ENCODE measurements at places on chromosomes 2 and 18. TPM values are rescaled to one million over a fixed set of nuclear protein-coding genes. Genes with fewer than 3 reads are reported as not detected.

GRCh38 chr2:207166039-207166348 is 246 bp upstream of the KLF7 start:
- H3K36me3 ChIP-seq, result no peaks in the 10 kb centered on the region
- H3K4me1 ChIP-seq, result peaks cover 5% of the 10 kb centered on the region
- peak overlapping the region; percentile 98 for H3K4me3 ChIP-seq
- no peaks in the 10 kb centered on the region for H3K27me3 ChIP-seq
- no peak for DNase-seq

Gene LOXHD1
- not detected for total RNA-seq

Gene DES
- total RNA-seq, result 69.3 TPM

GRCh38 chr2:71710367-71711132 is 257.2 kb downstream of the DYSF start:
- peaks cover 16% of the 10 kb centered on the region for H3K4me1 ChIP-seq
- H3K27me3 ChIP-seq, result peaks cover 20% of the 10 kb centered on the region
- no peaks in the 10 kb centered on the region for H3K36me3 ChIP-seq
- H3K27ac ChIP-seq, result no peak overlapping the region
- no peak for DNase-seq

DNA sequence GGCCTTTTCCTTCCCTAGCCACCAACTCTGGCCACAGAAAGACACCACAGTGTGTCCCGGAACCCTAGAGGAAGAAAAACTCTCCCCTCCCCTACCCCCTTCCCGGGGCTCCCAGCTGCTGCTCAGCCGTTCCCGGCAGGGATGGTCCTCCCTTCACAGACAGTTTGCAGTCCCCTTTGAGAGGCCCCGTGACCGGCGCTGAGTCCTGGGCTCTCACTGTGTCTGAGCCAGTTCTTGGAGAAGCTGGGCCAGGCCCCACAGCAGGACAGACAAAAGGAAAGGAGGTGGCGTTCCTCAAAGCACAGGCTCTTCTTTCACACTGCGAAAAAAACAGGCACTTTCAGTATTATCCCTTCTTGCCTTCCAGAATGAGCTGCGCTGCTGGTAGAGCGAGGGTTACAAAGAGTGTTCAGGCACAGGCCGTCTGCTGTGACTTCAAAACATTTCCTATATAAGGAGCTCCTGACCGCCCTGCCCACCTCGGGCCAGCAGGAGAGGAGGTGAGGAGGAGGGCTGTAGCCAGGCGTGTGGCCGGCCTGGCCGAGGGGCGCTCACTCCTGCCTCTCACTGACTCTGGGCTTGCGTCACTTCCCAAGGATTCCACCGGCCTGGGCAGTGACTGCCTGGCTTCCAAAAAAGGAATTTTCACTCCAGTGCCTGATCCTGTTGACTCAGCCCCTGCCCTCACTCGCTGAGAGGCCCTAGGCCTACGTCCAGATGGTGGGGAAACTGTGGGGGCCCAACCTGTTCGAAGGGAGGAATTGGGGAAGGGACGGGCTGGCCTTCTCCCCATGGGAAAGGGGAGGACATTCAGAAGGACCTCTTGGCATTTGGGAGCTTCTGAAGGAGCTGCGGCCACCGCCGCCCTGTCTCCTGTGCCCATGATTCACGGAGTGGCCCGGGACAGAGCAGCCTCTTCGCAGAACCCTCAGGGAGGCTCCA is 24.9 kb downstream of the CIDEA start:
- peaks cover 24% of the 10 kb centered on the region for H3K4me1 ChIP-seq
- H3K27me3 ChIP-seq, result no peaks in the 10 kb centered on the region
- peak overlapping the region; percentile 99 for H3K27ac ChIP-seq
- H3K36me3 ChIP-seq, result no peaks in the 10 kb centered on the region
- DNase-seq, result peak; percentile 97
- peak overlapping the region; percentile 36 for H3K4me3 ChIP-seq

DNA sequence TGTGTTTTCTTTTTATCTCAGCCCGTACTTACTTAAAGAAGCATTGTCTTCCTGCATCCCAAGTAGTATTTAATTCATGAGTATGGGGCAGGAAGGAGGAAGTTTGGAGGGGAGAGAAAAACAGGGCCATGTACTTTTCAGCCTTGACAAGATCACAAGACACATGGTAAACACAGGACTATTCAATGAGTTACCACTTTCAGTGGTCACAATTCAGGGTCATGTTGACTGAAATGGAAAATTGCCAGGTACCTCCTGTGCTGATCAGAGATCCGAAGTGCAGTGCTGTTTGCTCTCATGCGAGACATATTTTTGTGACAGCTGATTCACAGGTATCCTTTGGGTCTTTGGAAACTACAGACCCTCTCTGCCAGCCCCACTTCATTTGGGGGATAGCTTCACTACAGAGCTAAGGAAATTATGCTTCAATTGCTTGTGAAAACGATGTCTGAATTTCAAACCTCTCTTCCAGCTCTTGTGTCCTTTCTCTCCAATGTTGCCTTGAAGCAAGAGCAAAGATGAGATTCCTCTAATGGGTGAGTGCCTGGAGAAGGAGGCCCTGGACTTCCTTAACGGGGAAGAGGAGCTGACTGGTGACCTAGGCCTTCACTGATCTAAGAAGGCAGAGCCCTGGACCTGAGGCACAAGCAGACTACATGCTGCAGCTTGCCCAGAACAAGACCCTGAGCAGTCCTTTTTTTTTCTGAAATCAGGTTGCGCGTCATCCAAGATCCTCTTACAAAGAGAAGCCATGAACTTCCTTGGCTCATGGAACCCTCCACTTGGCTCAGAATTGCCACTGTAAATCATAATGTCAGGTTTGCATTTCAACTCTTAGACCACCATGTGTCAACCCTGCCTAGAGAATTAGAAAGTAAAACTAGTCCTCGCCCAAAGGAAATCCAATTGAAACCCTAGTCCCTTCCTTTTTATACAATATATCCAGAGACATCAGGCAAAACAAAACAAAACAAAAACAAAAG is 44.1 kb downstream of the EVA1A start:
- peaks cover 7% of the 10 kb centered on the region for H3K36me3 ChIP-seq
- H3K27me3 ChIP-seq, result no peaks in the 10 kb centered on the region
- no peak overlapping the region for H3K4me3 ChIP-seq
- DNase-seq, result peak; percentile 2
- H3K4me1 ChIP-seq, result no peaks in the 10 kb centered on the region

Gene DCDC2C
- not detected for total RNA-seq

GRCh38 chr18:32548688-32549087 is 78.0 kb upstream of the GAREM1 start:
- DNase-seq, result no peak
- H3K27ac ChIP-seq, result no peak overlapping the region
- no peaks in the 10 kb centered on the region for H3K36me3 ChIP-seq
- no peaks in the 10 kb centered on the region for H3K4me1 ChIP-seq
- no peaks in the 10 kb centered on the region for H3K27me3 ChIP-seq

Gene TMEM185B
- 25.2 TPM for total RNA-seq

Gene PHOSPHO2
- 3.9 TPM for total RNA-seq

DNA sequence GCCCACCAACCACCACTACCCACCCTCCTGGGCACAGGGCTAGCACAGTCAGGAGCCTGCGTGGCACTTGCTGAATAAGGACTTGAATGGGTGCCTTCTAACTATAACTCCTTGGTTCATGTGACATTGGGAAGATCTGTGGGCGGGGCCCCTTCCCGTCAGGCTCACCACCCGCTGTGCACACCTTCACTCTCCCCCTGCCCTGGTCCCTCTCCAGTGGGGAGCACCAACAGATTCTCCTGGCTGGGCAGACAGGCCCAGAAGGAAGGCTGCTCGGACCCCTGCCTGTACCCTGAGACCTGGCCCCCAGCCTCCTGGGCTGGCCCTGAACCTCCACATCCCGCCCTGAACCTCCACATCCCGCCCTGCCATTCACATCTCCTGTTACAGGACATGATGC is 33.4 kb upstream of the POMC start:
- no peak overlapping the region for H3K4me3 ChIP-seq
- no peaks in the 10 kb centered on the region for H3K27me3 ChIP-seq
- H3K4me1 ChIP-seq, result no peaks in the 10 kb centered on the region
- no peaks in the 10 kb centered on the region for H3K36me3 ChIP-seq

DNA sequence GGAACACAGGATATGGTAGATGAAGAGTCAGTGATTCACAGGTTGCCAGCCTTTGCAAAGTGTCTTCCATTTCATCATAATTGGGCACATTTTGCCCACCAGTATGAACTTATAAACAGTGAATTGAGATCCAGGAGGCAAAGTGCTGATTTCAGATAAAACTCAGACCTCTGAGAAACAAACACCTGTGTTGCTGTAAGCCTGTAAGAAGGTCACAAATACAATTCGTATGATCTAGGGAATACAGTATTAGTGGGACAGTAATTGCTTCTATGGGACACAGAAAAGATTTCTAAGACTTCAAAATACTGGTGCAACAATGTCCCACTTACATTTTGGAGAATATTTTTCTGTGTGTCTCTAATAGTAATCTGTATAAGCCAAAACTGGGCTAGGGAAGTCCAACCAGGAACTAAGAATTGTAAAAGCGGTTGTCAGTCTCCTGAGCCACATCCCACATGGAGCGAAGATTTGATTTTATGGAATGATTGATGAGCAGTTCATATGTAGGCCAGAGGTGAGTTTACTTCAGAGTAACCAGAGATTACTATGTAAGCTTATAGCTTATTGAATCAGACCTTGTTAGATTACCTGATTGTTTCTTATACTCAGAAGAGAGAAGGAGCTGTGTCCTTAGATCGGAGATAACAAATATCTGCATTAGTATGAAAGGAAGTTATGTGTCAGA is 728.4 kb downstream of the LRRTM4 start:
- H3K4me3 ChIP-seq, result no peak overlapping the region
- no peaks in the 10 kb centered on the region for H3K27me3 ChIP-seq
- H3K36me3 ChIP-seq, result no peaks in the 10 kb centered on the region
- no peak overlapping the region for H3K27ac ChIP-seq

GRCh38 chr2:241908686-241909420 is 39.3 kb downstream of the RTP5 start:
- H3K4me1 ChIP-seq, result no peaks in the 10 kb centered on the region
- no peaks in the 10 kb centered on the region for H3K36me3 ChIP-seq
- H3K27me3 ChIP-seq, result no peaks in the 10 kb centered on the region
- no peak overlapping the region for H3K4me3 ChIP-seq

DNA sequence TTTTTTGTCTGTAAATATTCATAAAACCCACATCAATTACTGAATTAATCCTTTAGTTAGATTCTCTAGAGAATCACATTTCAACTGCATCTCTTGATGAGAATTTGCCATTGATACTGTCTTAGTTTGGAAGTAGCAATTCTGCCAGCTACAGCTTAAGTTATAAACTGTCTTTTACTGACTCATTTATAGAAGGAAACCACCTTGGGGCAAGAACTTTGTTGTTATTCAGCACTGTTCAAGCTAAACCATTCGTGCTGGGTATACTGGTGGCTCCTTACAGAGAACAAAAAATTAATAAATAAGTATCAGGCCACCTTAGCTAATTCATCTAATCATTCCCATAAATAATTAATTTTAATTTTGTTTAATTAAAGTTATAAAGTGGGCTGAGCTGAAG is 1082.6 kb upstream of the CELF4 start:
- H3K36me3 ChIP-seq, result no peaks in the 10 kb centered on the region
- no peak for DNase-seq
- H3K4me3 ChIP-seq, result no peak overlapping the region
- H3K27me3 ChIP-seq, result no peaks in the 10 kb centered on the region
- no peak overlapping the region for H3K27ac ChIP-seq
- H3K4me1 ChIP-seq, result no peaks in the 10 kb centered on the region

Gene GRB14
- 0.26 TPM for total RNA-seq

Gene ABHD1
- total RNA-seq, result 0.26 TPM

GRCh38 chr2:114940785-114941458 is 498.5 kb downstream of the DPP10 start:
- no peak overlapping the region for H3K27ac ChIP-seq
- no peaks in the 10 kb centered on the region for H3K36me3 ChIP-seq
- no peaks in the 10 kb centered on the region for H3K4me1 ChIP-seq
- no peak overlapping the region for H3K4me3 ChIP-seq
- H3K27me3 ChIP-seq, result no peaks in the 10 kb centered on the region

Gene ANKRD30B
- under 0.01 TPM for total RNA-seq

- H3K4me3 ChIP-seq, result no peak overlapping the region
- H3K4me1 ChIP-seq, result no peaks in the 10 kb centered on the region
- no peak for DNase-seq
Observed at GRCh38 chr2:231391981-231392380, 3.5 kb upstream of the B3GNT7 start.

Gene POLR1B
- total RNA-seq, result 13.4 TPM

Gene FSHR
- not detected for total RNA-seq
